Thoracic aorta (tissue), 2 donors: ENCODE measurements at places on chromosomes 12 and 14.

- no peak for DNase-seq
Measured at GRCh38 chr12:91129662-91130362, 18.5 kb upstream of the LUM start.

GRCh38 chr14:102949062-102949800 is 26.8 kb downstream of the AMN start:
- DNase-seq: no peak

DNA sequence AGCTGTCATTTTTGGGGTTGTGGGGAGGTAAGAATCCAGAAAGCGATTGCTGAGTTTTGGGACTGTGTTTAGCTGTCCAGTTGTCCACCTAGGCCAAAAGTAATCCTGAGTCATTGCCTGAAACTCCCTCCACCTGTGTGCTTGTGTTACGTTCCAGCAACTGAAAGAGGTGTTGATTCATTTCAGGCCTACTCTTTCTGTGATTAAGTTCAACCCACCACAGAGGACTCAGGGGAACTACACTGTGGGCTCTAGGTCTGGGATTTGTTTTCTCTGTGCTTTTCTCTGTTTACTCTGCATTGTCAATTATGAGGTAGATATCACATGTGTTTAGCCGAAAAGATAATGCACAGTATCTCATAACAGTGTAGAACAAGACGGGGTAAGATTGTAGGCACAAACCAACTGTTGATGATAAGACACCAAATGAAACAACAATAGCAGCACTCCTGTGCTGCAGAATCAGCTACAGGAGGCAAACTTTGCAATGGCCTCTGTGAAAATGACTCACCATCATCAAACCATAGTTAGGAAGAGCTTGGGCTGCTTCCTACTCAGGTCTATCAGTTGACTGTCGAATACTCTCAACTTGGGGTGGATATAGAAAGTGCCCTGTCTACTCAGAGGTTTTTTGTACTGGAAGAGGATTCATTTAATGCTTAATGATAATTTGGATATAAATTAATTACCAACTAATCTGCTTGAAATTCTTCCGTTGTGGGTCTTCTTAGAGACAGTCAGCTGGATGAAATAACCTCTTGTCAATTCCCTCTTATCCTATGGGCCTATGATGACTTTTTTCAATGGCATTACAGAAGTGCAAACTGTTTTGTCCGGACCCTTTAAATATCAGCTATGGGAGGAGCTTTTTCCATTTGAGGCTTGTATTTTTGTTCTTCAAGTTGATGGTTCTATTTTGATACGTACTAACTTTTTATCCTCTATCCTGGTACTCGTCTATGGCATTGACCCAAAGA is 385.9 kb downstream of the BMP4 start:
- DNase-seq: no peak

- DNase-seq: no peak
Measured at GRCh38 chr12:73892201-73892600, 645.4 kb upstream of the ATXN7L3B start.

DNA sequence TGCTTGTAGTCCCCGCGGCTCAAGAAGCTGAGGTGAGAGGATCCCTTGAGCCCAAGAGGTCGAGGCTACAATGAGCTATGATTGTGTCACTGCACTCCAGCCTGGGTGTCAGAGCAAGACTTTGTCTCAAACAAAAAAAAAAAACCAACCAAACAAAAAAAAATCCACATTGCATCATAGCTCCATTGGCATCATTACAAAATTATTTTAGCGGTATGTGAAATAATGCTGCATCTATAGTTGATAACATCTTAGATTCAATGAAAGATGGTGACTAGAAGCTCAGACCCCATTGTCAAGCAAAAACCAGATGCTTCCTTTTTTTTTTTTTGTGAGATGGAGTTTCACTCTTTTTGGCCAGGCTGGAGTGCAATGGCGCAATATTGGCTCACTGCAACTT is 14.8 kb upstream of the PTHLH start:
- DNase-seq: no peak

GRCh38 chr12:505221-505620 is 45.5 kb downstream of the B4GALNT3 start:
- no peak for DNase-seq

- DNase-seq: no peak
Measured at GRCh38 chr14:44291366-44291915, 215.6 kb downstream of the FSCB start.

GRCh38 chr14:71438684-71439083 is 493.5 kb upstream of the RGS6 start:
- no peak for DNase-seq

GRCh38 chr12:26520109-26520508 is 312.9 kb downstream of the ITPR2 start:
- DNase-seq: no peak

GRCh38 chr12:122155705-122156104 is 18.3 kb downstream of the IL31 start:
- no peak for DNase-seq

- DNase-seq: no peak
Measured at GRCh38 chr14:52413729-52414408, 99.8 kb downstream of the PTGER2 start.

DNA sequence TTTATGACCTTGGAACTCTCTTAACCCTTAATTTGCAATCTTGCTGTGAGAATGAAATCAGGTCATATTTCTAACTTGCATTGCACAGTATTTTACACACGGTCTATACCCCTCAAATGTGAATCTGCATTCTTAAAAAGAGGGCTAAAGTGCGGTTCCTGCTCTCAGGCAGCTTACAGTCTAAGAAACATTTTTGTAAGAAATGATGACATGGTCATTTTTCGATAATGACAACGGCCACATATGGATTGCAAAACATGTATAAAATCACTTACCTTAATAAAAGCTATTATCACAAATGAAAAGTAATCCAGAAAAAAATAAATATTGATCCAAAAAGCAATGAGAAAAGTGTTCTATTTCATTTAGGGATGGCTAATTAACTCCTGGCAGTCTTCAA is 24.8 kb upstream of the TMEM132D start:
- no peak for DNase-seq

GRCh38 chr12:9606736-9607372 is 862 bp downstream of the KLRB1 start:
- DNase-seq: no peak

- no peak for DNase-seq
Measured at GRCh38 chr12:49627752-49628360, 4.5 kb downstream of the PRPF40B start.

DNA sequence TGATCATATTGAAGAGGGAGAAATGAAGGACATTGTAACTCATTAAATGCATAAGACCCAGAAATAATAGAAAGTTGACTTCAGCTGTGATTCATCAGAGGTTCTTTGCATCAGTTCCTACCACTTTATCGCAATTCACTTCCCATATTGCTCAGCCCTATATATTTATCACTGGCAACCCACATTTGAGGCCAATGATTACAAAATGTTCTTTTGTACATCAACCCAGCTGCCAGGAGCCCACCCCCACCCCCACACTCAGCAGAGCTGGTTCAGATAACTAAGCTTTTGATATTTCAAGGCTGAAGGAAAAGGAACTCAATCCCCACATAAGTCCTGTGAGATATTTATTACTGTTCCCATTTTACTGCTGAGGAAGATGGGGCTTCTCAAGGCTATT is 51.2 kb upstream of the TMPO start:
- no peak for DNase-seq

- no peak for DNase-seq
Measured at GRCh38 chr12:27105746-27106536, 23.6 kb upstream of the C12orf71 start.

GRCh38 chr12:1204581-1205121 is 213.6 kb downstream of the ERC1 start:
- no peak for DNase-seq

DNA sequence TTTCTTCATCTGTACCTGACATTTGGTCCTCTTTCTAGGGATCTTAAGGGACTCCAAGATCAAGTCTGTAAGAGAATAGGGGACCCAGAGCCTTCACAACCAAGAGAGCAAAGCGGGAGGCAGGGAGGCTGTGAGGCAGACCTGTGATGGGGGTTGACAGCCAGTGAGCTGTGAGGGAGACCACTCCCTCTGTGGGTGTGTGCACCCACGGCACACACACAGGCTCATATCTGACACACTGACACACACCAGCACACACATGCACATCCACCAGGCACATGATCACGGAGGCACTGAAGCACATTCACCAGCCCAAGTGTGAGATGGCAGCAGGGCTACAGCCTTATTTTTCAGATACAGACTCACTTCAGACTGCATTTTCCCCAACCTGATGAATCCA is 55.2 kb downstream of the SPTB start:
- no peak for DNase-seq

GRCh38 chr12:56375598-56376434 is 13.2 kb upstream of the APOF start:
- DNase-seq: no peak

- no peak for DNase-seq
Measured at GRCh38 chr14:91399868-91400640, 17.6 kb downstream of the CCDC88C start.

DNA sequence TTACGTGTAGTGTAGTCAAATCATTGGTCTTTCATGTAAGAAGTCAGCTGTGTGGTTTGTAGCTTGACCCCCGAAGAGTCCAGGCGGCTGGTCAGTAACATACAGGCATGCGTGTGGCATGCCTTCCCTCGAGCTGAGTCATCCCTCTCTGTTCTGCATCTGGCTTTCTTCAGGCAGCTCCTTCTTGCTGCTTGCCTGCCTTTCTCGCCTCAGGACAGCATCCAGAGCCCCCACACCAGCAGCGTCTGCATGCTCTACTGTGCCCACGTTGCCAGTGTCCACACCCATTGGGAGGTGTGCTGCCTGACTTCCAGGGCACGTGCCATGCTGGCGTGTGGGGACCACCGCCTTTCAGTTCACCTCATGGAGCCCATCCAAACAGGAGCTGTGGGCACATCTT is 96.8 kb downstream of the EP400 start:
- no peak for DNase-seq

DNA sequence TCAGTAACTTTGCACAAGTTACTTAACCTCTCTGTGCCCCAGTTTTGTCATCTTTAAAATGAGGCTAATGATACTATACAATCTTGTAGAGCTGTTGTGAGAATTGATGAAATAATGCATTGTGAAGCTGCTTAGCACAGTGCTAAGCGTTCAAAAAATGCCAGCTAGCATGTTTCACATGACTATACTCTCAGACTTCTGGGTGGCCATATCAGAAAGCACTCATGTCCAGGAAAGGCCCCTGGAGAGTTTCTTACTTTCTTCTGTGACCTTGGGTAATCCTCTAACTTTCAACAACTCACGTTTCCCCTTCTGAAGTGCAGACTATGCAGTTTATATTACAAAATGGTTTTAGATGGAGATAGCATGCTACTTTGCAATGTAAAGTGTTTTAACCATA is 68.1 kb downstream of the TPH2 start:
- no peak for DNase-seq

GRCh38 chr12:90628213-90628612 is 326.8 kb downstream of the CCER1 start:
- DNase-seq: no peak

- DNase-seq: no peak
Measured at GRCh38 chr12:78970041-78970440, 105.5 kb downstream of the SYT1 start.

DNA sequence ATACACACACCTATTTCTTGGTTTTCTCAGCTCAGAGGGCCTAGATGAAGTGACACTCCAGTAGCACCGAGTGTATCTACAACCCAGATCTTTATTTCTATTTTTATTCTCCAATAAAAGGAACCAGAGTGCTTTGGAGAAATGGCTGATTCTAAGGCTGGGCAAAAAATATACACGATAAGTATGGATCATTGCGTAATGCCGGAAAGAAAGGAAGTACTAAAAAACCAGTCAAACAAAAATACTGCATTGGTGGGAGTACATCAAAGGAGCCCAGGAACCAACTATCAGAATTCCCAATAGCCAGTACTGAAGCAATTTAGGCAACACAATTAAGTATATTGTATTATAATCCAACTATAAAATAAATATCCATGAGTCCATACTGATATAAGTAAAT is 400.9 kb upstream of the CCDC196 start:
- DNase-seq: no peak

DNA sequence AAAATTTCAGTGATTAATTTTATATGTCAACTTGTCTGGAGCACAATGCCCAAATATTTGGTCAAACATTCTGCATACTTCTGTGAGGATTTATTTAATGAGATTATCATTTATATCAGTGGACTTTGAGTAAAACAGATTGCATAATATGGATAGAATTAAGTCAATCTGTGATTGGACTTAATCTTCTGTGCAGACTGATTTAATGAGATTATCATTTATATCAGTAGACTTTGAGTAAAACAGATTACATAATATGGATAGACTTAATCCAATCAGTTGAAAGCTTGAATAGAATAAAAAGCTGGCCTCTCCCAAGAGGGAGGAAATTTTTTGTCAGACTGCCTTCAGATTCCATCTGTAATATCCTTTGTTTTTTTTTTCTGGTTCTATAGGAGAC is 1413.2 kb downstream of the LRFN5 start:
- DNase-seq: no peak

GRCh38 chr14:93234798-93235197 is 27.7 kb downstream of the UBR7 start:
- no peak for DNase-seq

DNA sequence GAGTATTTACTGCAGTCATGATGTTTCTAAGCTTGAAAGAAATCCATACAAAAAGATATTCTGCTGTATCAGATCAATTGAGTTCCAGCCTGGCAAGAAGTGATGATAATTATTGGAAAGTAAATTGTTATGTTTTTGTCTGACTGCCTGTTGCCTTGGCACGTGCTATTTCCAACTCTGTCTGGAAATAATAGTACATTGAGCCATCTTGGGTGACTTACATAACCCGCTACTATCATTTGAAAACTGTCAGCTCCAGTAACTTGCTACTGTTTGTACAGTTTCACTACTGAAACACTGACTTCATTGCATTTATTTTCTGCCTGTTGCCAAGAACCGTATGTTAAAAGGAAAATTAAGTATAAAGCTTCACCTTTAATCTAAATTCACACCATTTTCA is 318.6 kb downstream of the ITPR2 start:
- DNase-seq: no peak

GRCh38 chr14:53432378-53432802 is 279.3 kb upstream of the DDHD1 start:
- no peak for DNase-seq

- DNase-seq: no peak
Measured at GRCh38 chr12:264269-264668, 1.6 kb upstream of the SLC6A13 start.

DNA sequence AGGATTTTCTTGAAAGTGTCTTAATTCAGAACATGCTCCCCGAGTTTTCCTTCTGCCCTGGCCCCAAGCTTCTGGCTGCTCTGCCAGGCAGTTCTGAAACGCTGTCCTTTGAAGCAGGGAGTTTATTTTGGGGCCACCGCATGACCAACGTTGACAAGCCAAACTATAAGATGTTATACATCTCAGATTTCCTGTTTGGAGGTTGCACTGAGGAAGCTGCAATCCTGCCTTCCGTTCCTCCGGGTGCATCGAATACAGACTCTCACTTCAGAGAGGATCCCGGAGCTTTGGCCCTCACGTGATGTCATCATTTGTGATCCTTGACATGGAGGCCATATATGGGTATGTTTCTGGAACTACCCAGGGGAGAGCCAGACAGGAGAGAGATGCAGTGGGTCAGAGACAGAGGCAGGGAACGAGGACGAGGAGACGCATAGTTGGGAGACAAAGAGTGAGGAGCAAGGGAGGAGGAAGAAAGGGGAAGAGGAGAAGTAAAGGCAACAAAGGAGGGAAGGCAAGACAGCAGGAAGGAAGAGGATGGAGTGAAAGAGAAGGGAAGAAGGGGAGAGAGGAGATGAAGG is at the start of gene ASB2:
Gene ASB2 (minus strand): TSS at position 94 of the 581 bp plus-strand sequence. CDS start 12,031 bp downstream, outside the sequence.
- no peak for DNase-seq

- DNase-seq: no peak
Measured at GRCh38 chr12:102421802-102422583, 58.4 kb downstream of the IGF1 start.
